Astrocyte of the spinal cord (primary cell): ENCODE measurements at places on chromosomes 13 and 19.

DNA sequence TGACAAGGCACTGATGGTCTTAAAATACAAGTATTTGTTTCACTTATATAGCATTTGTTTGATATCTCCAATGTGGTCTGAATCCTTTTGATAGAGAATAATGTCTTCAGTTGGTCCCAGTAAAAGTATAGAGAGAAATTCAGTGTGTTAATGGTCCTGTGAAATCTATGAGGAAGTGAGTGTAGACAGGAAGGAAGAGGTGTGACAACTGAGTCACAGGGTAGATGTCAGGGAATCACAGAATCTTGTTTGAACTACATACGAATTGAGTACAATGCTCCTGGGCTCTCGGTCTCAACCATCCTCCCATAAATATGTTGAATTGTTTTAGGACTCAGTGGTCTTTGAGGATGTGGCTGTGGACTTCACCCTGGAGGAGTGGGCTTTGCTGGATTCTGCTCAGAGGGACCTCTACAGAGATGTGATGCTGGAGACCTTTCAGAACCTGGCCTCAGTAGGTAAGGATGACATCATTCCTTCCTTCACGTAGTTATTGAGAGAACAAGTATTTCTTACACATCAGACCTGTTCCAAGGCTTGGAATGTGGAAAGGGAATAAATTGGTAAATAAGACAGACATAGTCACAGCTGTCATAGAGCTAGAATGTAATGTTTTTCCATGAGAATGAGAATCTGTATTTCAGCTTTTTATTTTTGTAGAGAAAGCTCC lies 9.1 kb downstream of the ZNF555 start:
- DNase-seq: no peak

- DNase-seq: no peak
Measured at GRCh38 chr19:13841962-13842290, 35.0 kb upstream of the NANOS3 start.

- no peak for DNase-seq
Measured at GRCh38 chr13:51246025-51246417, 23.8 kb downstream of the FAM124A start.

DNA sequence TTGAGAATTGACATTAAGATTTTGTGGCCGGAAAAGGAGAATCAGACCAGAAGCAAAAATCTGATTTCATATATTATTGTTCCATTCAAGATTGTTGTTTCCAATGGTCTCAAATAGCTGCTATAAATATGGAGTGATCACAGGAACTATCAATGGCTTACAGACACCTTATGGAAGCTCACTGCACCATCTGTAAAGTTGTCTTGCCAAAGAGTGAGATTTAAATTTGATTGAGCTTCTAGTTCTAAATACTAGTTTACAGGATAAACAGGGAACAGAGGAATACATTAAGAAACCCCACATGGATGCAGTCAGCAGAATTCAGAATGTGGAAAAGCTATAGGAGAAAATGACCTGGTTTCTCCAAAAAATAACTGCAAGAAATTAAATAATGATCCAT lies 47.0 kb upstream of the CALM3 start:
- no peak for DNase-seq

DNA sequence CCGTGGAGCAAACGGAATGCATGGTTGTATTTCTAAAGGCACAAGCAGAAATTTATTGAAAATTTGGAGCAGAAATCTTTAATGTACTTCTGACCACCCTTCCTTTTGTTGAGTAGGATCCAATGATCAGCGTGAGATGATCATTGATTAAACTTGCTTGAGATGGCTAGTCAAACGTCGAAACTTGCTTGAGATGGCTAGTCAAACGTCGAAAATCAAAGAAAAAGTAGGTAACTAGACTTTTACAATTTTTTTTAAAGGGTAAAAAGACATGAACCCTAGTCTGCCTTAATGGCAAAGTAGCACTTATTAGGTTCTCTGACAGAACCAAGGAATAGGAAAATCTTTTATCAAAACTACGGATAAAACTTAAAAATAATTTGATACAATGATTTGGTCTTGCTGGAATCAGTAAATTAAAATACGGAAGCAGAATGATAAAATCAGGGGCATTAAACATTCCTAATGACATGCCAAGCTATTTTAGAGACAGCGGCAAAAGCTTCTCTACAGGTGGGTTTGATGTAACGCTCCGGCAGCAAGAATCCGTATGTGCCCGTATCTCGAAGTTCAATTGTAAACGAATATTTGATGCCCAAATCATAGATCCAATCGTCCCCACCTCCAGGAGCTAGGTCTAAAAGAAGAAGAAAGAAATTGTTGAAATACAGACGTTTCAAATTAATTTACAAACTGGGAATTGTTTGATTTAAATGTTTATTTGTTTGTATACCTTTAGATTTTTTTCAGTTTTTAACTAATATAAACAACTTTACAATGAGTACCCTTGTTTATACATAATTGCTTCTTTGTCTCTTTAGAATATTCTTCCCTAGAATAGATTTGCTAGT lies 841 bp upstream of the ZC3H13 start:
- DNase-seq: peak; percentile 2

DNA sequence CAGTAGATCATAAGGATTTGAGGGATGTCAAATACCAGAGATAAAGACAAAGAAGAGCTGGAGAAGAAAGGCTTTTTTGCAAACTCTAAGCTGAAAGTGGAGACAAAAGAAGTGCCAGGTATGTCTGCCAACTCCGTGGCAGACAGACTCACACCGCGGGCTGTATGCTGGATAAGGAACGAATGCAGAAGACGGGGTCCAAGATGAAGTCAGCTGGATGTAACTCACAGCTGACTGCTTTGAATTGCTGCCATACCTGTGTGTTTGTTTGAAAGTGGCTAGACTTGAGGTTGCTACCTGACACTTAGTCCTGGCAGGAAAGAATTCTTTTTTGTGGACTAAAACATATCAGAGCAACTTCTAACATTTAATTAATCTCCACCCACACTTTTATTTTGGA lies 398.8 kb downstream of the DLEU7 start:
- DNase-seq: no peak

GRCh38 chr19:55305491-55305890 lies 19.6 kb downstream of the TMEM150B start:
- no peak for DNase-seq

DNA sequence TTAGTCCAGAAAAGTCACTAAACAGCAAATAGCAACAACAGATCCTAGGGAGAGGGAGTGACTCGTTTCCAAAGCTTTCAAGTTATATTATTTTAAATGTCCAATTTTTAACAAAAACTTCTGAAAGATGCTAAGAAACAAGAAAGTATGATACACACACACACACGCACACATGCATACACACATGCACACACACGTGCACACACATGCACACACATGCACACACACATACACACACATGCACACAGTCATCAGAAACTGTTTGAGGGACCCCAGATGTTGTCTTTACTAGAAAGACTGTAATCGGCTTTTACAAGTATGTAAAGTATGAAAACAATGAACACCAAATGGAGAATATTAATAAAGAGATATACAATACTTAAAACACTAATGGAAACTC lies 825.4 kb downstream of the UQCRFS1 start:
- DNase-seq: no peak

DNA sequence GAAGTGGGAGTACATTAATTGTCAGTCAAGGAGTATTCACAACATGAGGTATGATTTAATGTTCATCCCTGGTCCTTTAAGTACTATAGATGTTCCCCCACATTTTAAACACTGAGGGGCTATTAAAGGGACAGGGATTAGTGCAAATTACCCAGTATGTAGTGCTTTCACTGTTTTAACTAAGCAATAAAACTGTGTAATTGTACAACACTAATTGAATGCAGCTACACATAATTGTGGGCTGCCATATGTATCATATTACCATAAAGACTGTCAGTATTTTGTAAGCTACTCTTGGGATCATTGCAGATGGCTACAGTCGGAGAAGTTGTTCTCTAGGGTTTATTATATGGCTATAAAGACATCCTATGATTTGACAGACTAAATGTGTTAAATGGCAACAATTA lies 316.6 kb downstream of the DCLK1 start:
- no peak for DNase-seq

DNA sequence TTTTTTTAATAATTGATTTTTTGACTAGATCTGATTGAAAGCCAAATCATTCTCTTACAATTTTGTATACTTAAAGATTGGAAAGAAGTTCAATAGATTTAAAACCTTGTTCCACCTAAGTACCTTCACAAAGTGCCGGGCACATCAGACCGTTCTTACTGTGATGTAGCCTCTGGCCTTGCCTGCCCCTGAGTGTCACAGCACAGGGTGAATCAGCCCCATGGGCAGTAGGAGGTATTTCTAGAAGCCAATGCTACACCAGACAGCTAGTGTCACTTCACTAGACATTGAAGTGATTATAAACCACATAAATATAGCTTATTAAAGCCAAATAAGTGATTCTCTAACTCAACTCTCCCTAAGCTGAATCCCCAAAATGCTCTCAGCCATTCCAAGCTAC lies 131.3 kb downstream of the LACC1 start:
- DNase-seq: no peak

- DNase-seq: no peak
Measured at GRCh38 chr13:25518441-25518840, 146.7 kb downstream of the ATP8A2 start.

- no peak for DNase-seq
Measured at GRCh38 chr19:27748551-27749152, 1464.3 kb downstream of the UQCRFS1 start.

GRCh38 chr19:3451451-3451866 lies 28.9 kb downstream of the SMIM24 start:
- DNase-seq: no peak

DNA sequence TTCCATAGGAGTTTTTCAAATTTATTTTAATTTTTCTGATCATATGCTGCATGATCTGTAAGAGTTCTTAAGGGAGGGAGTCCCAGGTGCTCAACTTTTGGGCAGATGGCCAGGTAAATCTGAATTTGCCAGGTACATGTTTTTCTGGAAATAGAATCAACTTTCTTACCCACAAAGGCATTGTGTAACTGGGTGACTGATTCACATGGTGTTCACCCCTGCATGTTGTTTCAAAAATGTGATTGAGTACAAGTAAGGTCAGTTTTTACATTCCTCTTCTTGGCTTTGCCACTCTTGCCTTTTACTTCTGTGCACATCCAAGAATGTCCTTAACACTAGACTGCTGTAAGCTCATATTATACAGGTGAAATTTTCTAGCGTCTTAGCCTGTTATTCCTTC lies 30.4 kb downstream of the RB1 start:
- peak; percentile 4 for DNase-seq

DNA sequence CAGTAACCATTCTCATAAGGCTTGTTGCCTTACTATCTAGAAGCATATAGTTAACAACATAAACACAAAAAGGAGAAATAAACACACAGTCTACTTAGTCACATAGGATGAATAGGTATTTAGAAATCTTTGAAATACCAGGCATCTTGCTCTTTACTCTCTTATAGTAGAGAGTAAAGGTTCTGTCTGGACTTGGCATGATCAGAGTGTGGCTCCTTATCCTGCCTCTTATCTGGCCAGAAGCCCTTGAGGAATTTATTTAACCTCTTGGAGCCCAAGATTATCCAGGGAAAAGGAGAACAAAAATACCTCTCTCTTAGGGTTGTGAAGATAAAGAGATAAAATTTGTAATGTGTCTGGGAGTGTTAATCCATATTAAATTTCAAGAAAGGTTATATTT lies 100.2 kb upstream of the MBNL2 start:
- peak; percentile 20 for DNase-seq

- DNase-seq: no peak
Measured at GRCh38 chr19:35126624-35126959, 8.3 kb downstream of the LGI4 start.

GRCh38 chr19:33174186-33174585 lies 19.9 kb upstream of the LRP3 start:
- DNase-seq: no peak

DNA sequence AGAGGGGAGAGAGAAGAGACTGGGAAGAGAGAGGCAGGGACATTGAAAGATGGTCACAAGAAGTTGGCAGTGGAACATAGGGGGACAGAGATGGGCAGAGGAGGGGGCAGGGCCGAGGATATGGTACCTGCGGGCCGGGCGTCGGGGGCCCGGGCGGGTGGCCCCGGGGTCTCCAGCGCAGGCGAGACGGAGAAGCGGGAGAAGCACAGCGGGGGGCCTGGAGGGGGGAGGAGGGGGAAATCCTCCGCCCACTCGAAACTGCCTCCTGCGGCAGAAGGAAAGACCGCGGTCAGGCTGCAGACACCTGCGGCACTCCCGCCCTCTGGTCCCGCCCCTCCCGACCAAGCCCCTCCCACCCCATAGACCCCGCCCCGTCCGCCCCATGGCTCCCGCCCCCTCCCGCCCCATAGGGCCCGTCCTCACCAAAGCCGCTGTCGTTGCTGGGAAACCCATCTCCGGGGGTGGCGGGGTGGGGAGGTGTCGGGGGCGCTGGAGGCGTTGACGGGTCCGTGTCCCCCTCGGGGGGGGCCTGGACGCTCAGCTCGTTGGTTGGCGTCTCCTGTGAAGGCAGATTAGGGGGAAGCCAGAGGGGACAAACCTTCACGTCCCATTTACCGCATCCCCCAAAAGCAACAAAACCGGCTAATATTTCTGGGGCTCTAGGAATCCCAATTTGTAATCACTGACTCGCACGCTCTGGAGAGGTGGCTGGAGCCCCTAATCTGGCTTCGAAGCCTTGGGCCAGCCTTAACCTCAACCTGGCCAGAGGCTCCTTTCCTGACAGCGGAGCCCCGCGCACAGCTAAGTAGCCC lies 20.4 kb downstream of the LMTK3 start:
- DNase-seq: no peak

DNA sequence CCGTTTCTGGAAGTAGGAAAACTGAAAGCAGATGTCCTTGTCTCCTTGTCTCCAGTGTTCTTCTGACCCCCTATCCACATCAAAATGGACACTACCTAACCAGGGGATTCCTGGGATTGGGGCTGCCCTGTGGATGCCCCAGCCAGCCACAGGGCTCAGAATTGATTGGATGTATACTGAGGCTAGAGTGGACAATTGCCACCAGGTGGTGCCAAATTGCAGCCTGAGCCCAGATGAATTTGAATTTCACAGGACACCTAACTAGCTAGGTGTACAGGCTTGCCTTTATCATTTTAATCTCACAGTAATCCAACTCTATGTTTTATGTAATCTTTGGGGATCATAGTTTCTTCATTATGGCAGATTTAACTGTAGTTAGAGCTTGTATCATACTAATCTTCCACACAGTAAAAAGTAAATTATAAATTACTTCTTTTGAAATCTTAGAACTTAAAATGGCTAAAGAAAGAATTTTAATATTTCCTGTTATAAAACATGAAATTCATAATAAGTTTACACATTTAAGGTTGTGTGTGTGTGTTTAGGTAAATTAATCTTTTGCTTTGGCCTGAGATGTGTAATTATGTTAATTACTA lies 58.0 kb downstream of the PIBF1 start:
- peak; percentile 46 for DNase-seq

- DNase-seq: no peak
Measured at GRCh38 chr19:53365899-53366493, 491 bp downstream of the ZNF525 start.

- DNase-seq: no peak
Measured at GRCh38 chr19:5281588-5281987, 59.0 kb downstream of the PTPRS start.

GRCh38 chr13:33953781-33954180 lies 135.8 kb downstream of the RFC3 start:
- DNase-seq: no peak
